ENCODE measurements at places on chromosomes 6 and 20. TPM values are rescaled to one million over a fixed set of nuclear protein-coding genes. Genes with fewer than 3 reads are reported as not detected.

GRCh38 chr20:9236458-9236857, 167.6 kb downstream of the PLCB4 start:
- H3K27ac ChIP-seq = no peak overlapping the region
- no peak for DNase-seq
- no peaks in the 10 kb centered on the region for H3K27me3 ChIP-seq
- no peak overlapping the region for H3K4me3 ChIP-seq
- no peaks in the 10 kb centered on the region for H3K36me3 ChIP-seq

GRCh38 chr20:56273491-56273890, 25.0 kb downstream of the MC3R start:
- no peak overlapping the region for H3K27ac ChIP-seq
- no peaks in the 10 kb centered on the region for H3K27me3 ChIP-seq
- DNase-seq = no peak
- H3K4me1 ChIP-seq = no peaks in the 10 kb centered on the region

DNA sequence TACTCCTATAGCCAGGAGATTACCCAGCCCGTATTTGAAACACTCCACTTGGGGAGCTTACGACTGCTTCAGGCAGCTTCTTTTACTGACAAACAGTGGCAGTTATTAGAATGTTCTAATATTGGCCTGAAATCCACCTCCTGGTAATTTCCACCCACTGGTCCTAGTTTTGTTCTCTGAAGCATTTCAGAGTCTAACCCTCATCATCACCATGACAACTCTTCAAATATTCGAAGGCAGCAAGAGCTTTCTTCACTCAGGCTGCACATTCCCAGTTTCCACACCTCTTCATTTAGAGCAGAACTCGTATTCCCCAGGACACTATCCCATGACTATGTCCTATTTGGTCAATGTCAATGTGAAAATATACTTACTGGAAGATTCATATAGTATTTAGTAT, 325.6 kb downstream of the UBE3D start:
- no peak overlapping the region for H3K27ac ChIP-seq
- H3K4me1 ChIP-seq = no peaks in the 10 kb centered on the region
- no peak for DNase-seq

- DNase-seq = no peak
- no peaks in the 10 kb centered on the region for H3K4me1 ChIP-seq
- no peaks in the 10 kb centered on the region for H3K36me3 ChIP-seq
- no peaks in the 10 kb centered on the region for H3K27me3 ChIP-seq
- no peak overlapping the region for H3K27ac ChIP-seq
Observed at GRCh38 chr6:39572661-39573340, 152.4 kb downstream of the KIF6 start.

- peak; percentile 22 for DNase-seq
- H3K27me3 ChIP-seq = no peaks in the 10 kb centered on the region
- H3K36me3 ChIP-seq = no peaks in the 10 kb centered on the region
- H3K4me3 ChIP-seq = no peak overlapping the region
Observed at GRCh38 chr6:16840725-16841124, 79.5 kb upstream of the ATXN1 start.

GRCh38 chr6:37569743-37570481, 70.2 kb upstream of the CCDC167 start:
- H3K4me3 ChIP-seq = no peak overlapping the region
- no peak overlapping the region for H3K27ac ChIP-seq
- H3K27me3 ChIP-seq = peaks cover 6% of the 10 kb centered on the region

GRCh38 chr6:21337263-21337662, 256.3 kb upstream of the SOX4 start:
- H3K36me3 ChIP-seq = no peaks in the 10 kb centered on the region
- H3K4me3 ChIP-seq = no peak overlapping the region
- no peak for DNase-seq

- H3K27me3 ChIP-seq = no peaks in the 10 kb centered on the region
- no peaks in the 10 kb centered on the region for H3K4me1 ChIP-seq
- no peak overlapping the region for H3K4me3 ChIP-seq
- no peaks in the 10 kb centered on the region for H3K36me3 ChIP-seq
Observed at GRCh38 chr6:69768664-69769063, 28.1 kb downstream of the LMBRD1 start.

NR2E1 gene
- not detected for total RNA-seq

PHIP gene
- total RNA-seq = 28.0 TPM

OTOR gene
- not detected for total RNA-seq

Measured in thyroid gland (tissue), 4 donors.